NCI-H1048 (cell line): ENCODE measurements at places on chromosomes 3 and 15.

- DNase-seq = no peak
These were observed 460.3 kb upstream of the PROK2 start for GRCh38 chr3:72245183-72245811.

GRCh38 chr15:81091889-81092558, 42.0 kb upstream of the CFAP161 start:
- DNase-seq = no peak

GRCh38 chr3:105802118-105802706, 66.6 kb downstream of the CBLB start:
- DNase-seq = no peak

- DNase-seq = no peak
These were observed 53.3 kb upstream of the CCR4 start for GRCh38 chr3:32897981-32898623.
